OCI-LY7 (cell line): ENCODE measurements at places on chromosomes 16 and 17.
A peak's percentile ranks its signal among the peaks of the same experiment; 100 is the strongest.

- no peak for DNase-seq
These were observed 70.0 kb downstream of the IRX6 start for GRCh38 chr16:55393991-55394390.

GRCh38 chr17:43011728-43012472 is 5.3 kb downstream of the IFI35 start:
- no peak for DNase-seq

- DNase-seq: no peak
These were observed 490.7 kb downstream of the TMEM114 start for GRCh38 chr16:8099586-8099985.

GRCh38 chr17:36544044-36544306 is 744 bp upstream of the GGNBP2 start:
- peak; percentile 72 for DNase-seq

DNA sequence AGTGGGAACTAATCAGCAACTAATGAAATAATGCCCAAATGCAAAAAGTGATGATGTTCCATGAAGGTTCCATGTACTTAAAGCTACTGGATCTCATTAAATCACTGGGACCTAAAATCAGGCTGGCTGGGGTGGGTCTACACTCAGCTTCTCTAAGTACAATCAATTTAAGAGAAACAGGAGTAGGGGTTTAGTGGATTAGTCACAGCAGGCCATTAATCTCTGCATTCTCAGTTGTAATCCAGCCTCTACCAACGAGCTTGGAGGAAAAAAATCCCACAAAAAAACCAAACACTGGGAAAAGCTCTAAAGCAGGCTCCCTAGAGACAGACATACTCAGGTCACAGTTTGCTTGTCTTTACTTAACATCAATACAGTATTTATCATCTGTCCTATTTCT is 15.0 kb downstream of the CA10 start:
- no peak for DNase-seq

DNA sequence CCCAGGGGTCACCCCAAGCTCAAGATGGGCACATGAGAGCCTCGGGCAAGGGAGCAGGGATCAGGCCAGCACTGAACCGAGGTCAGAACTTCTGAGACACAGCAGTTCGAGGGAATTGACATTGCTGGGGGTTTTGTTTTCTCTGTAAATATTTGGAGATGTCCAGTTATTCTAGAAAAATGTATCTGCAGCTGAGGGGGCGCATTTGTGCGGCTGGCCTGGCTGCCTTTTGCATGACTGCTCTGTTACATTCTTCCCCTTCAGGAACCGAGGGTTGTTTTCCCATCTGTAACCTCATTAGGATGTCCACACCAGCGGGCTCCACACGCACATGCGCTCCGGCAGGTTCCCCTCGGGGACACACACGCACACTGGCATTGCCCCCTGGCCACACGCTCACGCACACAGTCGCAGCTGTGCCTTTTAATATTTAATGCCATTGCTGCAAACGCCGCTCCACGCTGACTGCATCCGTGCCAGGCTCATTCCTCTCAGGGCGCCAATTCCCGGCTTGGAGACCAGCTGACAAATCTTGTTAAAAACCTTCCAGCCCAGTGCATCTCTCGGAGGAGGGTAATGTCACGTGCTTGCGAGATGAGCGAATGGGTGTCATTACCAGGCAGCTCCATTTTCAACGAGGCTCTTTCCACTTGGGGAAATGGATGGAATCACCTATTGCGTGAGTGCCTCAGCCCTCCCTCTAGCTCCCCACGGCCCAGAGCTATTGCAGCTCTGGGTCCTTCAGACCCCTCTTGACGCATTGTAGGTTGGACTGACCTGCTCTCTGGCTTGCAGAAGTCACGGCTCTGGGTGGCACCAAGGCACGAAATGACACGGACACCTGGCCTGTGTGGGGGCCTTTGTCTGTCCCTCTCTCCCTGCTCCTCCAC is 13.1 kb downstream of the CCR7 start:
- DNase-seq: no peak

- no peak for DNase-seq
These were observed 17.6 kb downstream of the TEX2 start for GRCh38 chr17:64245218-64246145.
